ENCODE measurements at places on chromosomes 4 and X.

GRCh38 chrX:107726816-107727534 lies 48.6 kb downstream of the TSC22D3 start:
- DNase-seq, result no peak

- DNase-seq, result no peak
Observed at GRCh38 chrX:73647212-73647611, 84.2 kb downstream of the CHIC1 start.

DNA sequence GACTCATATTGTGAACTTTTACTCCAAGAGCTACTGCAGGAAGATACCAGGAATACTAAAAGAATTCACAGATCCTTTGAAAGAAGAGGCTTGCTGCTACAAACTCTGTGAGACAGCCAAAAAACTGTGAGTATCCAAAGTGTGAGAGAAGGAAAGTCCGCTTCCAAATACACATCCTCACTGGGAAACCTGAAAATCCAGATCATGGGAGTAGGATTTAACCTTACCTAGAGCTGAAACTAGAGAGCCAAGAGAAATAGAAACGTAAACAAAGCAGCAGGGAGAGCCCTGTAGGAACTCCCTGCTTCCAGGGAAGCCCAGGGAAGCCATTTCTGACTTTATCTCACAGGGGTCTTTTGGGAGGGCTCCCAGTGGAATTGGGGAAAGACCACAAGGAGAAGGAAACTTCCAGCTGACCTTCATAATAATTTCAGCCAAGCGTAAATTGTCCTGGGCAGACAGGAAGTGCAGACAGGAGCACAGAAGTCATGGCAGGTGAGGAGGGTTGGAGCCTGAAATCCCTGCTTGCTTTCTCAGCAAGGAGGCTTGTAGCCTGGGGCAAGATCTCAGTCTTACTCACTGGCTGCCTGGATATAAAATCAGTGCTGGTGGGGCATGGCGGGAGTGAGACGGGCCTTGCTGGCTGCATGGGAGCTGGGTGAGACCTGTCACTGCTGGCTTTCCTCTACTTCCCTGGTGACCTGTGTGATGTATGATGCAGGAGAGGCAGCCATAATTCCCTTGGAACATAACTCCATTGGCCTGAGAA lies 26.2 kb upstream of the NFKB1 start:
- no peak for DNase-seq

GRCh38 chrX:85620466-85620865 lies 241.0 kb upstream of the POF1B start:
- no peak for DNase-seq

DNA sequence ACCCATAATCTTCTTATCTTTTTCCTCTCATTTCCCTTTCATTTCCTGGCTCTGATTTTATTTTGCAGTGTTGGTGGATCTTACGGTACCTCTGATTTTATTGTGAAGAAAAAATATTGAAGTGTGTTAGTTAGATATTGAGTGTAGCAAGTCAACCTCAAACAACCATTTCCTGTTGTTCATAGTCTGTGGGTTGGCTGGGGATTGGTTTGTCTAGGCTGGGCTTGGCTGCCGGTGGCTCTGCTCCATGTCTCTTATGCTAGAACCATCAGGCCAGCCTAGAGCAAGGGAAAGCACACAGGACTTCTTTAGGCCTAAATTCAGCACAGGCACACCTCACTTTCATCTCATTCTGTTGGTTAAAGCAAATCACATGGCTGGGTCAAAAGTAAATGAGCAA lies 383.1 kb upstream of the LCORL start:
- DNase-seq, result no peak

GRCh38 chr4:147388018-147388417 lies 92.9 kb upstream of the EDNRA start:
- no peak for DNase-seq

DNA sequence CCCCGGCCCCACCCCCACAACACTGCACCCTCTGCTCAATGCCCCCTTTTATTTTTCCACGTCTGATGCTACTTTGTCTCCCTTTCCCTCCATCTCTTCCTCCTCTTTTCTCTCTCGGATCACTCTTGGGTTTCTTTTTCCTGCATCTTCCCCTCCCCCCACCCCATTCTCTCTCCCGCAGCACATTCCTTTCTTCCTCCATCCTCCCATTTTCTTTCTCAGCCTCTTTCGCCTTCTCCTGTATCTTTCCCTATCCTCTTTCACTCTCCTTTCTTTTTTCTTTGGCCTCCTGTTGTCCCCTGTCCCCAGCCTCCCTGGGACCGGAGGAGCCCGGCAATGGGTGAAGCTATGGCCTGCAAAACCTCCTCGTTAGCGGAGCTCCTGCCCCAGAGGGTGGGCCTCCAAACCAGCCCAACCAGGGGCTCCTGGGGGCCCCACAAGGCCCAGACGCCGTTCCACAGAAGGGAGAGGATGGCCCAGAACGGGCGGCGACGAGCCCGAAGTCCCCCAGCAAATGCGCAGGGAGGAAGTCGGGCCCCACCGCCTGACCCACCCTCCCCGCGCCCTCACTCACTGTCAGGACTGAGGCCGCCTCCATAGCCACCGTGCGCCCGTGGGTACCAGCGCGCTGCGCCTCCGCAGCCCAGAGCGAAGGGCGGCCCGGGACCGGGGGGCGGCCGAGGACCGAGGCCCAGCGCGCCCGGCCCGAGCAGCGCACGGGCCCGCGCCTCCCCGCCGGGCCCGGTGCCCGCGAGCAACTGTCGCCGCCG lies 807 bp downstream of the HMX1 start:
- DNase-seq, result no peak

GRCh38 chr4:172124656-172125308 lies 311.6 kb downstream of the GALNTL6 start:
- DNase-seq, result no peak

Data from AG04450 (cell line).